NCI-H524 (cell line): ENCODE measurements at places on chromosomes 11 and 22.

DNA sequence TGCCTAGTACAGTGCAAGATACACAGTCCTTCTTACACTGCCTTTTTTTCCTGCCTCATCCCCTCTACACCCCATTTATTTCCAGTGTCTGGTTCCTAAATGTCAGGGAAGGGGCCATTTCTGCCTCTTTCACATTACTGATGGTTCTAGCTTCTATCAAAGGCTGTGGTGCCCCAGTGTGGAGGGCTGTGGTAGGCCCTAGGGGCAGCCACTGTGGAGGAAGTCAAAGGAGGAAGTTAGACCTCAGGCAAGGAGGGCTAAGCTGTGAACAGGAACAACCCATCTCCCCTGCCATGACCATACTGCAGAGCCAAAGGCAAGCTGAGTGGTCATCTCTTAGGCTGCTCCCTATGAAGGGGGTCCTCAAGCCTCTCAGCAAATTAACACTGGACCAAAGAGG is 81.9 kb upstream of the CRTAM start:
- no peak for DNase-seq

- no peak for DNase-seq
Measured at GRCh38 chr11:11373934-11374333, 20.9 kb upstream of the CSNK2A3 start.

- DNase-seq: no peak
Measured at GRCh38 chr11:125950696-125951651, 5.1 kb downstream of the VSIG10L2 start.

GRCh38 chr11:65181569-65182257 is at the start of gene CAPN1:
Gene CAPN1, plus strand, starts transcription at chr11:65181928. Its CDS starts 774 bp downstream, at chr11:65182702.
- no peak for DNase-seq

- DNase-seq: no peak
Measured at GRCh38 chr11:86760577-86760976, 39.8 kb upstream of the PRSS23 start.

- no peak for DNase-seq
Measured at GRCh38 chr11:67230406-67230805, 35.9 kb upstream of the GRK2 start.

DNA sequence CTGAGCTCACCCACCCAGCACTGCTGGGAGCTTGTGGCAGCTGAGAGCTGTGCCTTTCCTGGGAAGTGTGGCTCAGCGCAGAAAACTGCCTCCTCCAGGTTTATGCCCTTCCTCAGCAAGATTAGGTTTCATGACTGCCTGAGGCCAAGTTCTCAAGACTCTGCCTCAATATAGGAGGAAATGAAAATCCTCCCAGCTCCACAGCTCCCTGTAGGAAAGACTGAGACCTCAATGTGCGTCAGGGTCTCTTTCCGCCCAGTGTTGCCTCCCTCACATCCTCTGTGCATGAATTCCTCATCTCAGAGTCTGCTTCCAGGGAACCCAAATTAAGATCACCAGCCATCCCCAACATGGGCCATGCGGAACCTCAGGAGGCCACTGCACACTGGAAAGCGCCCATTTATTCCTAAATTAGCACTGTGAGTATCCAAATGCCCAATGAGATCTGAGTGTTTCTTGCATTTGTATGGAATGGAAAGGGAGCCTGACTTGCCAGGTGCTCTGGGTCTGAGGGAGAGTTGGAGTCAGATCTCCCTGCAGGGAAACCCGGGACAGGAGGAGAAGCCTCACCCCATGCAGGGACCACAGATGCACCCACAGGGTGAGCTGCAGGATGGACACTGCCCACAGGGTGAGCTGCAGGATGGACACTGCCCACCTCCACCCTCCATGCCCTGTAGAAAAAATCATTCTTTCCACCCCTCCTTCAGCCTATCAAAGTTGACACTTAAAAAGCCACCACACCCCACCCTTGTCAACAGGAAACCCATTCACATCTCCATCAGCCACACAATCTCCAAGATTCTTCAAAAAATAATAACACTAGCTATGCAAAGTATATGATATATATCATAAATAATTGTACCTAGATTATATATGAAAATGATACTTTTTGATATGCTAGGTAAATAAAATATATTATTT is 97.4 kb upstream of the IGLL5 start:
- no peak for DNase-seq

- peak; percentile 21 for DNase-seq
Measured at GRCh38 chr11:7673724-7674434, 579 bp upstream of the CYB5R2 start.

GRCh38 chr11:73156114-73156513 is 14.0 kb upstream of the FCHSD2 start:
- DNase-seq: no peak

- DNase-seq: no peak
Measured at GRCh38 chr22:44194569-44194968, 13.8 kb downstream of the PARVG start.

DNA sequence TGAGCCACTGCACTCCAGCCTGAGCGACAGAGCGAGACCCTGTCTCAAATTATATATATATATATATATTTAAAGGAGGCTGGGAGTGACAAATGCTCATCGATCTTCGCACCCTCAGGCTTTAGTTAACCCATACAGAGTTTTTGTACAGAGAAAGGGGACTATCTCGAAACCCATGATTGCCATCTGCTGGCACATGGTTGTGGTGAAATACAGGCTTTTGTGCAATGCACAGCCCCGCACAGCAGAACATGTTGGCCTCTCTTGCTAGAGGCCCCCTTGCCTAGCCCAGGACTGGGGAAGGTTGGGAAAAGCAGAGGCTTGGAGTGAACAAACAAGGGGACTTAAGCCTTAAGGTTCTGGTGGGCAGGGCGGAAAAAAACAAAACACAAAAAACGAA is 3.6 kb downstream of the MYBPC3 start:
- peak; percentile 56 for DNase-seq

DNA sequence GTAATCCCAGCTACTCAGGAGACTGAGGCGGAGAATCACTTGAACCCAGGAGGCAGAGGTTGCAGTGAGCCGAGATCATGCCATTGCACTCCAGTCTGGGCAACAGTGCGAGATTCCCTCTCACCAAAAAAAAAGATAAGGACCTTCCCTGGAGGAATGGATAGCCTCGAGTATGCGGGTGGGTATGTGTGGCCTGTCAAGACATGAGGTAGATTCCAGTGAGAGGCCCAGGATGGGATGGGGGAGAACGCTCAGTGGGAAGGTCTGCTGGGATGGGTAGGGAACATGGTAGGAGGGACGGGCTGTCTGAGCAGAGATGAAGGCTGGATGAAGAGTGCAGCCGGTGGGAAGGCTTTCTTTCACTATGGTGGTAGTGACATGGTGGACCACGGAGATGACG is 39.0 kb upstream of the YWHAH start:
- no peak for DNase-seq

DNA sequence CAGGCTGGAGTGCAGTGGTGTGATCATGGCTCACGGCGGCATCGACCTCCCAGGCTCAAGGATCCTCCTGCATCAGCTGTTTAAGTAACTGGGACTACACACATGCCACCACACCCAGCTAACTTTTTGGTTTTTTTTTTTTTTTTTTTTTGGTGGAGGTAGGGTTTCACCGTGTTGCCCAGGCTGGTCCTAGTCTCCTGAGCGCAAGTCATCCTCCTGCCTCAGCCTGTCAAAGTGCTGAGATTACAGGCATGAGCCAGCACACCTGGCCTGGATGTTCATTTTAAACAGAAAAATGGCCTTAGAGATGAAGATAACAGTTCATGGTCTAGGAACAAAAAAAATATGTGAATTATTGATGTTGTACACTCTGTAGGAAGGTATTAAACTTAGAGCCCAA is 13.6 kb upstream of the SLC25A18 start:
- no peak for DNase-seq

GRCh38 chr22:32880893-32881596 is 79.5 kb downstream of the TIMP3 start:
- DNase-seq: peak; percentile 84

GRCh38 chr11:64831411-64831891 is 13.0 kb downstream of the CDC42BPG start:
- DNase-seq: peak; percentile 81

DNA sequence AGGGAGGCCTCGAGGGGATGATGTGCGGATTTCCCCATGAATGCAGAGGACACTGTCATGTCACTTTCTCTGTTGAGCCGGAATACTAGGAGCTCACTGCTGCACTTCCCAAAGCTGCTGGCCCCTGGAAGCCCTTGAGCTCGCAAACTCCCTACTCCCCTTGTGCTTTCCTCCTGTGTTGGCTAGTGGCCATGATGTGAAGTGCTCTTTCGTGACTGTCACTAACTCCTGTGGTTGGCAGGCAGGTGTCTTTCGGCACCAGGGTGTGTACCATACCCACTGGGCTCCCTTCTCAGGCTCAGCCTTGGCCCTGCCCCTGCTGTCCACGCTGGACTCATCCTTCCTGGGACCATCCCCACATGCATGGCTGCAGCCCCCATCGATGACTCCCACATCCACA is 86.2 kb downstream of the BTBD10 start:
- no peak for DNase-seq

- no peak for DNase-seq
Measured at GRCh38 chr11:45501392-45502225, 163.8 kb downstream of the CHST1 start.

DNA sequence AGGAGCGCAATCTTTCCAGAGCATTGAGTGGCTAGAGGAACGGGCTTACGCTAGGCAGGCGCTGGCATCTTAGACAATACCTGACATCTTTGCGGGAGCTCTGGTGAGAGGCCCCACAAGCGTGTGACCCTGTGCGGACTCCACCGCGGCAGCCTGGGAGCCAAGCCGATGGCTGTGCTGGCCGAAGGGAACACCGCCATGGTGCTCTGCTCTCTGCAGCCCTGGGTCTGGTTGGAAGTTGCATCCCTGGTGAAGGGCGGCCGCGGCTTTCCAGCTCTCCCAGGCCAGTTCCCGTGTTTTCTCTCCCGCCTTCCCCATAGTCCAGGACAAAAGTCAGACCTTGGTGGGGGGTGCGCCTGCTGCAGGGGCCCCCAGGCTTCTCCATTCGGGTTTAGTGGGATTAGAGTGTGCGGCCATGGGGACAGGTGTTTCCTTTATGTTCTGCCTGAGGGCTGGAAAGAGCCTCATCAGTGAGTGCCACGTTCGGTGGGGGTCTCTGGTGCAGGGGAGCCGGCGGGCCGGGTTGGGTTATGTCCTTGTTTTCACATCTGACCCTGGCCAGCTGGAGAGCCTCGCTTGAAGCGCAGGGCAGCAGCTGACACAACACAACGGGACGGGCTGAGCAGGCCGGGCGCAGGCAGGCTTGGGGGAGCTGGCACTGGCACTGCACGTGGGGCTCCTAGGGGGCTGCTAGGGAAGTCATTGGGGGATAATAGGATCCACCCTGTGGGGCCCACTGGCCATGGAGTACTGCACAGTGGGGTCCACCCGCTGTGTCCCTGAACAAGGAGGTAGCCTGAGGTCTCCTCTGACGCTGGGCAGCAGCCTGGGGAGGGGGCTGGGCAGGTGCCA is 94.8 kb downstream of the KCNQ1 start:
- no peak for DNase-seq

DNA sequence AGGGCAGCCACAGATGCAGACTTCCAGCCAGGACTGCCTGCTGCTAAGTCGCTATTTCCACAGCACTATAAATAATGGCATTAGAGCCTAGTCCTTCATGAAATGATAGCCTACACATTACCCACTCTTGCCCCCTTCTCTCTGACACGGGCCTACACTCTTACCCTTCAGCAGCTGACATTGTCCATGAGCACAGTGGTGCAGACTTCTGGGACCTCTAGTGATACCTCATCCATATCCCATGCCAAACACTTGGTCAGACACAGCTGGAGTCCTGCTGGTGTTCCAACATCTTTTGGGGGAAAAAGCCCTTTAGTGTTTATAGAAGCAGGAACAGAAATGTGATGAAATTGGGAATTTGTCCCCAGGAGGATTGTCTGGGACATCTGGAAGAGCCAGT is 43.4 kb upstream of the RAB1B start:
- peak; percentile 41 for DNase-seq
